HFFc6 (cell line): ENCODE measurements at places on chromosomes 5 and 9.

DNA sequence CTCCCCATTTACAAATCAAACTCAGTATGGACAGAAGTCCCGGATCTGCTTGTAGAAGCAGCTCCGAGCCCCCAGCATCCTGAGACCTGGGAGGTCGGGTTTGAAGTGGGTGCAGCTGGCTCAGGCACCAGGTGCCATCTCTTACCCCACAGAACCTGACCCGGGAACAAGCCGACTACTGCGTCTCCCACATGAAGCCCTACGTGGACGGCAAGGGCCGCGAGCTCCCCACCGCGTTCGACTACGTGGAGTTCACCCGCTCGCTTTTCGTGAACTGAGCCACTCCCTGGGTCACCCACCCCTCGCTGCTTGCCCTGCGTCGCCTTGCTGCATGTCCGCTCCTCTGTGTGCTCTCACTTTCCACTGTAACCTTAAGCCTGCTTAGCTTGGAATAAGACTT is 23.6 kb downstream of the DYNC2I2 start:
- DNase-seq: no peak

- DNase-seq: no peak
These were observed 23.7 kb downstream of the NUP214 start for GRCh38 chr9:131148966-131149687.

DNA sequence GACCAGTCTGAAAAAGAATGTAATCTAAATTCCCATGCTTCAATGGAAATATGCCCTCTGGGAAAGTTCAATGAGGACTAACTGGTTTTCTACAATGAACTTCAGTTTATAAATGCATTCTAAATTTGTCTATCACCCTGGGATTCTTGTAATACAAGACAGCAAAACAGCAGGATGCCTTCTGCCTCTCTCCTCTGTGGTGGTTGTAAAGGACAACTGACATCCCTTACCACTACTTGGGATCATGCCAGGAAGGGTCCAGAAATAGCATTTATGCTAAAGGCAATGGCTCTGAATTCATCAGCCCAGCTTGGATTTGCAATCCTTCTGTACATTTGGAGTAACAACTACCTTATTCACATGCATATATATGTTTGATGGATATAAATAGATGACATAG is 97.3 kb upstream of the ADAMTS16 start:
- DNase-seq: no peak

DNA sequence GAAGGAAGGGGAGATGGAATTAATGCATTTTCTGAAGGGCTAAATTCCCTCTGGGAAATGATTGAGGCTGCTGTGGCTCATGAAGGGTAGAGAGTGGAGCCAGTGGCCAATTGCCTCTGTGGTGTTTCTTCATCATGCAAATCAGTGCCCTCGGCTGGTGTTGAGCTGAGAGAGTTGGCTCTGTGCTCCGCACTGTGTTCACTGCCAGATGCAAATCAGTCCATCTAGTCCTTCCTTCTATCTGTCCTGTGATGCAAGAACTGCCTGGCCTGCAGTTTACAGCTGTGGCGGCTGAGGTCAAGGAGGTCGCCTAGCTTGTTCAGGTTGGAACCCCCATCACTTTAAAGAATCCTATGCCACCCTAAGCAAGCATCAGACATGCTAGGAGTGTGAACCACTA is 6.0 kb downstream of the TMEM171 start:
- no peak for DNase-seq

DNA sequence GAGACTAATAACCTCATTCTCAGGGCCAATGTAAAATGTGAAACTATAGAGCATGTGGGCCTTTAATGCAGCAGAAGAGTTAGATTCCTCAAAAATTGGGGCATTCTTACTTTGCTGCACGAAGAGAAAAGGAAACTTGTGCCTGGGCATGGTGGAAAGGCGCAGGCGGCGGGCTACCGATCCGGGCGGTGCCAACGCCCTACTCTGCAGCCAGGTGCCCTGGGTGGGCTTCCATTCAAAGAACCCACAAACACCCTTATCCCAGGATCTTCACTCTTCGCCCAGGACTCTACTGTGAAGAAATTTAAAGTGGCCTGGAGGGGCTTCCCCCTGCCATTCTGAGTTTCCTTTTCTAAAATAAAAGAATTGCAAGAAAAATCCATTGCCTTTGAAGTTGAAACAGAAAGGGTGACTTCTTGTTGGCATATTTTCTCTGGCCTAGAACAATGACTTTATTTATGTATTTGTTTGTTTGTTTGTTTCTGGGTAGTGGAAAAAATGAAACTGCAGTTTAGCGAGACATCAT is 124.9 kb downstream of the TMEM161B start:
- no peak for DNase-seq

- peak; percentile 8 for DNase-seq
These were observed 283.3 kb upstream of the TUT7 start for GRCh38 chr9:86637515-86637914.

- DNase-seq: no peak
These were observed 18.9 kb downstream of the ABO start for GRCh38 chr9:133256136-133256461.

- peak; percentile 64 for DNase-seq
These were observed 15.5 kb downstream of the TRIM7 start for GRCh38 chr5:181189363-181189961.

DNA sequence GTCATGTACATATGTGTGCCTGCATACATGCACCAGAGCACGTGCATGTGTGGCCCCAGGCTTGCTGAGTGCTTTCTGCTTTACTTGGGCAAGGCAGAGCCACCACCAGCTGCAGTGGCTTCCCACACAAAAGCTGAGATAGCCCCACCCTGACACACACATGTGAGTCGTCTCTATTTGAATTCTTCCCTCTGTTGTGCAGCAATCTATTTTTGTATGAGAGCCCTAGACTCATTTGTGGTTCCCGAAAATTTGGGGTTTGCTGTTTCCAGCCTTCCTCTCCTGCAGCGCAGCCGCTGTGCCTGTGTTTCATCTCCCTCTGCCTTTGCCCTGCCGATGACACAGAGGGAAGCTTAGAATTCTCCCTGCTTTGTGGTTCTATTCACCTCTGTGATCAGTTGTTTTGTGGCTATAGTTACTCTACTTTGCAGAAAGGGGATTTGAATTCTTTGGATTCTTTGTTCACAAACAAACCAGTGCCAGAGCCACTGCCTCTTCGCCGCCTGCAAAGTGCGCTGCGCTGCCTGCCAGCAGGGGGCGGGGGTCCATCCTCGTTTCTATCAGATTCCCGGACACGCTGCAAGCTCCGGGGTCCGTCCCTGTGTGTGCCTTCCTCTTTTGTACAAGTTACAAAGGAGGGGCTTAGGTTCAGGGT is 95.8 kb upstream of the DAP start:
- DNase-seq: peak; percentile 69

DNA sequence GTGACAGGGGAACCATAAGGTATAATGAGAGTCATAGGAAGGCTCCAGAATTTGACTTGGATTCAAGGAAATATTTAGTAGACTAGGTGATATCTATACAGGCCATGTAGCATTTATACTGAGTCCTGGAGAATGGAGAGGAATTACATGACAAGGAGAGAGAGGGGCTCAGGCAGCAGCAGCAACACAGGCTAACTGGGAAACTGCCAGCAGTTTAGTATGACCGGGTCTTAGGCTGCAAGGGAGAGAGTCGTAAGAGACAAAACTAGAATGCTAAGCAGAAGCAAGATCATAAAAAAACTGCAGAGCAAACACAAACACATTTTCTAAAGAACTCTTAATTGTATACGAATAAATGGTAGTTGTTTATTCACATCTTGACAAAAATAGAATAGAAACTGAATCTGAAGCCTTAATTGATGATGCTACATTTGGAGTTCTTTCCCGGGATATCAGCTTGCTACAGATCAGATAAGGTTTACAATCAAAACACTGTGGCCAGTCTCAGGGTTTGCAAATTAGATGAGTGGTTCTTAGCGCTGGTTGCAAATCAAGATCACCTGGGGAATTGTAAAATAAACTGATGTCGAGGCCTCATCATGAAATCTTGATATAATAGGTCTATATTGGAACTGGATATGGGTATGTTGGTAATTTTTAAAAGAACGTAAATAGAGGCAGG is 480.0 kb upstream of the C9orf72 start:
- no peak for DNase-seq

DNA sequence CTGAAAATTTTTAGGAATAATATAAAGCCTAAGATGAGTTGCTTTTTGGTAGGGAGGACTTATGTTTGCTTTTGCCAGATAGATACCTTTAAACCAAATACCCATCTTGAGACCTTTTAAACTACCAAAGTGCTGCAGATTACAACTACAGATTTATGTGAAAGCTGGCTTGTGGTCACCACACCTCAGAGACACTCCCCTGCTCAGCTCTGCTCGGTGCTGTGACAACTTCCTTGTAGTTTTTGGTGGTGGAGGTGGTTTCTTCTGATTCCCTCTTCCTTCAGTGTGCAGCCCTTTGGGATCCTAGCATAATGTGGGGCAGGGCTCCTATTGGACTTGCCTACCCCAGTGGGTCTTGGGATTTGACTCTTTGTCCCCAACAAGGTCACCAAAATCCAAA is 29.2 kb downstream of the GARNL3 start:
- no peak for DNase-seq

DNA sequence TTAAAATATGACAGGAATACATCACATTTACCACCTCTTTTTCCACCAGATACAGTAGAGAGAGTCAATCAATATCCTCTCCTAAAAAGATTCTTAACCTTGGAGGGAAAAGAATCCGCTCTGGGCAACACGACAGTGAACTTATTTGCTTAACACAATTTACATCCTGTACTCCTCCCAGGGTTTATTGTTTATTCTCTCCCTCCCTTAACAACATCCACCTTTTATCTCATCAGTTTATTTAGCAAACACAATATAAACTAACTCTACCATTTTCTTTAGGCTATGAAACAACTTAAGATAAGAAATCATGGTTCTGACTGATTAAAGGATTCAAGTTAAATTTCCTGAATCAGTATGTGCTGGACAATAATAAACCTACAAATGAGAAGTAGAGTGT is 50.9 kb downstream of the CERT1 start:
- DNase-seq: no peak

DNA sequence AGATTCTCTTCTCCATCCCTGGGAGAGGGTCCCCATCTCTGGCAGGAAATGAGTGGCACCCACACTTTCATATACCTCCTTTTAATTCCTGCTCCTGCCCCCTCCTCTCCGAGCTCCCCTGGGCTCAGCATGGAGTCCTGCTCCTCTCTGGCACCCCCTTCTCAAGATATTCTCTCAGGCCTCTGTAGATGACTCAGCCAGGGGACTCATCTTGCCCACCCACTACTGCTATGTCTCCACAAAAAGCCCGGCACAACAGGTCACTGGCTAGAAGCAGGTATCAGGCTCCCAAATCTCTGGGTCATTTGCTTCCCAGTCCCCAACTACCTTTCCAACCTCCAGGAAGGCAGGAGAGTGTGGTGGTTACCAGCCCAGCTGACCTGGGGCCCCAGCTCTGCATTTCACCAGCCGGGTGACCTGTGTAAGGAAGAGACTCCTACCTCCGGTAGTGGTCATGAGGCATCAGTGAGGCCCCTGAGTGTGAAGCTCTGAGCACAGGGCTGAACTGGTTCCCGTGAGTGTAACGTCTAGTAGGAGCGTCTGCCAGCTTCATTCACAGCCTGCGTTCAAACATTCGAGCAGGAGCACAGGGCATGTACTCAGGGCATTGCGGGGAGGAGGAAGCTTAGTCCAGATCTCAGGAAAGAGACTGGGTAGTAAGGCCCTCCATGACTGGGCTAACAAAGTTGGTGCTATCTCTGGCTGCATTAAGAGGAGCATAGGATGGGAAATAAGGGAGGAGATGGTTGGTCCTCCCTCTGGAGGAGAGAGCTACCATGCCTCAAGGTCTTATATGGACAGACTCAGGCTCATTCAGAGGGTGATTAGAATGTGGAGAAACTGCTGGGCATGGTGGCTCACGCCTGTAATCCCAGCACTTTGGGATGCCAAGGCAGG is 63.7 kb downstream of the LMX1B start:
- DNase-seq: no peak

DNA sequence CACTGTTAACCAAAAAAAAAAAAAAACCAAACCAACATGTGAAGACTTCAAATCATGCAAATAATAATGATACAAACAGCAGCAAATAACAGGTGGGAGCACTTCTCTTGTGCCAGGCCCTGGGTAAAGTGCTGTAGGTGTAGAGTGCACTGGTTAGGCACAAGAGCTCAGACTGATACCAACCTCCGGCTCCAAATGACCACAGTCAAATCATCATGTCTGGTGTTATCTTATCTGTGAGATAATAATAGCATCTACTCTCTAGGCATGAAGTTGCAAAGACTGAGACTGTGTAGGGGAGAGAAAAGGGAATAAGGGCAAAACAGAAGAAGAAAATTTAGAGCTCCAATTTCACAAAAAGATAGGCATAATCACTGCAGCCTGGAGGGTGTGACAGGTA is 159.5 kb downstream of the ARL15 start:
- DNase-seq: no peak

- DNase-seq: no peak
These were observed 132.3 kb downstream of the SUSD1 start for GRCh38 chr9:112042769-112043168.

GRCh38 chr5:149932445-149933350 is 11.9 kb downstream of the PDE6A start:
- peak; percentile 15 for DNase-seq

- no peak for DNase-seq
These were observed 123.8 kb upstream of the VLDLR start for GRCh38 chr9:2497666-2498400.

GRCh38 chr9:16289639-16290038 is 580.8 kb downstream of the BNC2 start:
- no peak for DNase-seq

DNA sequence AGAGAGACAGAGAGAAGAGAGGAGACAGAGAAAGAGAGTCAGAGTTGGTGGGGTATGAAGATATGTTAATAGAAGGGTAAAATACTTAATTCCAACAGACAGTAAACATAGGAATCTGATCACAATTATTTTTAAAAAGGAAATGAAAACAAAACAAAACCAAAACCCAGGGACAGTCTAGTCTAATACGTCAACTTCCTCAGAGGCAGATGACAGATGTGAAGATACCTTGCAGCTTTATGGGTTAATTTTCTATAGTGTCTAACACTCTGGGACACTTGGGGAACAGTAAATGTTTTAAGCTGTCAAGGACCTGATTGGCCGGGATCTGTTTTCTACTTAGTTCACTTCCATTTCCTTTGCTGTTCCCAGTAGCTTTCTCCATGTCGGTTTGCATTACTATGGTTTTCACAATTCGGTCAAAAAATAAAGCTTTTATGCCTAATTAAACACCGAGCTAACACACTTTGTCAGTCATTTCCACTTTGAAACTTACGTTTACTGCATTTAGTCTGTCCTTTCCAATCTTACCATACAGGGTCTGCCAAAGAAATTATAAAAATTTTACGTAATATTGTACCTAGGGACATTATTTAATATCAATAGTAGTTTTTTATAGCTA is 216.5 kb downstream of the MCTP1 start:
- DNase-seq: no peak

GRCh38 chr9:2469681-2470221 is 151.8 kb upstream of the VLDLR start:
- no peak for DNase-seq
